MM.1S (cell line): ENCODE measurements at places on chromosomes 6 and 20.

- no peaks in the 10 kb centered on the region for H3K4me1 ChIP-seq
- no peak overlapping the region for H3K4me3 ChIP-seq
- no peak for DNase-seq
- no peaks in the 10 kb centered on the region for H3K36me3 ChIP-seq
- peaks cover 96% of the 10 kb centered on the region for H3K27me3 ChIP-seq
Observed at GRCh38 chr20:64188091-64188490, 23.8 kb downstream of the MYT1 start.

DNA sequence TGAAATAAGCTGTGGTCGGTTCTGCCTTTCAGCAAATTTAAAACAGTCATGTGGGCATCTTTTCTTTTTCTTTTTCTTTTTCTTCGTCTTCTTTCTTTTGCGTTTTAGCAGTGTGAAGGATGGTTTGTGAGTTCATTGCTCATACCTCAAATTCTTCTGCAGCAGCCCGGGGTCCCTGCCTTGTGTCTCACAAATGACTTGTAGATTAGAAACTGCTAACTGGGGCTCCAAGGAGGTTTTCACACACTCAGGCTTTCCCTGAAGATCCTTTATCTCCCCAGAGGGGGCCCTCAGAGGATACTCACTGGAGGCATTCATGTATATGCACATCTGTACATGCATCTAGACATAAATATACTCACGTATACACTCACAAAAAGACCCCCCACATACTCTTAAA, 1.7 kb downstream of the SMOC2 start:
- H3K36me3 ChIP-seq = no peaks in the 10 kb centered on the region
- DNase-seq = no peak
- no peaks in the 10 kb centered on the region for H3K27me3 ChIP-seq
- H3K27ac ChIP-seq = no peak overlapping the region

- no peaks in the 10 kb centered on the region for H3K36me3 ChIP-seq
- H3K27ac ChIP-seq = no peak overlapping the region
- H3K27me3 ChIP-seq = no peaks in the 10 kb centered on the region
- H3K4me3 ChIP-seq = no peak overlapping the region
Observed at GRCh38 chr6:73738367-73739028, 42.5 kb downstream of the CD109 start.

- no peak overlapping the region for H3K4me3 ChIP-seq
- no peak for DNase-seq
- no peaks in the 10 kb centered on the region for H3K4me1 ChIP-seq
- no peaks in the 10 kb centered on the region for H3K36me3 ChIP-seq
- H3K27ac ChIP-seq = no peak overlapping the region
- no peaks in the 10 kb centered on the region for H3K27me3 ChIP-seq
Observed at GRCh38 chr6:97195117-97195516, 87.9 kb downstream of the MMS22L start.

DNA sequence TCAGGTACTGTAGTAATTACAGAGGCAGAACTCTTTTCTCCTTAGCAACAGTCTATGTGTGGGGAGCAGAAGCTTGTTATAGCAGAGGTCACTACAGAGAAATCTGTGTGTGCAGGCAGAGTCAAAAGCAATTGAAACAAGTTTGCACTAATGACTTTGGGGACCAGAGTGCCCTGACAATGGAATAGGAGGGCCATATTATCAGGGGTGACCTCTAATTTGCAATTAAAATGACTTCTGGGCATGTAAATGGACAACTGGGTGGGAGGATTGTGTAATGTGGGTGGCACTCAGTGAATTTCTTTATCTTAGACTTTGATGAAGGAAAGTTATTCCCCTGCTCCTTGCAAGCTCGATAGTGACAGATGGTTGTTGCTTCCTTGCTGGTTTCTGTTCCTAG, 127.2 kb downstream of the PLCB4 start:
- no peak overlapping the region for H3K27ac ChIP-seq
- no peaks in the 10 kb centered on the region for H3K4me1 ChIP-seq
- H3K27me3 ChIP-seq = no peaks in the 10 kb centered on the region
- H3K4me3 ChIP-seq = no peak overlapping the region
- no peaks in the 10 kb centered on the region for H3K36me3 ChIP-seq
- no peak for DNase-seq

DNA sequence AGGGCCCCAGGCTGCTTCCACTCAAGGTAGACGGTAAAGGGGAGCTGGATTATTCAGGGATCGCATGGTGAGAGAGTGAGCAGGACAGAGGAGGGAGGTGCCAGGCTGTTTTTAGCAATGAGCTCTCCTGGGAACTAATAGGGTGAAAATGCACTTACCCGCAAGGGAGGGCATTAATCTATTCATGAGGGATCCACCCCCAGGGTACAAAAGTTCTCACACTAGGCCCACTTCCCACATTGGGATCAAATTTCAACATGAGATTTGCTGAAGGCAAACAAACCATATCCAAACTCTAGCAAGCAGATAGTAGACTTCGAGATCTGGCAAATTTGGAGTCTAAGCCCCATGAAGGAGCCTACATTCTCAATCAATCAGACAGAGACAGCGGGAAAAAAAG, 408.6 kb downstream of the RNF144B start:
- no peaks in the 10 kb centered on the region for H3K27me3 ChIP-seq
- H3K27ac ChIP-seq = no peak overlapping the region
- no peaks in the 10 kb centered on the region for H3K4me1 ChIP-seq
- no peak for DNase-seq
- no peak overlapping the region for H3K4me3 ChIP-seq

GRCh38 chr20:10642856-10643559, 30.8 kb downstream of the JAG1 start:
- no peak overlapping the region for H3K27ac ChIP-seq
- H3K27me3 ChIP-seq = no peaks in the 10 kb centered on the region
- H3K4me1 ChIP-seq = peaks cover 6% of the 10 kb centered on the region; the same call in 1 of the 2 replicates
- DNase-seq = no peak
- H3K4me3 ChIP-seq = no peak overlapping the region
- peaks cover 4% of the 10 kb centered on the region for H3K36me3 ChIP-seq

DNA sequence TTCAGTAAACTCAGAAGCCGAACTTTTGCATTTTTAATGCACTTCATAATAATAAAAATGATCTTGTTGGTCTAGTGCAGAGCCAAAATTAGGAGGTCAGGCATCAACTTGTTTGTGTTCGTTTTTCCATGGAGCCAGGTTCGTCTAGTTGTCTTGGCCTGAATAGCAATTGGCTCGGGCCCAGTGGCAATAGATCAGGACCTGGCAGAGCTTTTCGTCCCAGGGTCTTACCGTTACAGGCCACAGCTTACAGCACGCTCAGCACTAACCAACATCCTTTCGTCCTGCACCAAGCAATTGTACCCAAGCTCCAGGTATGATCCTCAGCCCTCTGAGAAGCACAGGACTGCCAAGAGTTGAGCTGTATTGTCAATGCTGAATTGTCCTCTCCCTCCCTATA, 240.5 kb upstream of the PLN start:
- H3K4me3 ChIP-seq = no peak overlapping the region
- no peaks in the 10 kb centered on the region for H3K27me3 ChIP-seq
- no peaks in the 10 kb centered on the region for H3K36me3 ChIP-seq
- no peaks in the 10 kb centered on the region for H3K4me1 ChIP-seq

- H3K36me3 ChIP-seq = no peaks in the 10 kb centered on the region
- no peaks in the 10 kb centered on the region for H3K27me3 ChIP-seq
- 0 out of 2 replicates have a peak, but pooled peaks cover 3% of the 10 kb centered on the region for H3K4me1 ChIP-seq
- no peak overlapping the region for H3K27ac ChIP-seq
- DNase-seq = no peak
- no peak overlapping the region for H3K4me3 ChIP-seq
Observed at GRCh38 chr20:13130707-13131103, 90.4 kb upstream of the ISM1 start.

- peaks cover 5% of the 10 kb centered on the region for H3K4me1 ChIP-seq
- DNase-seq = no peak
- H3K27ac ChIP-seq = no peak overlapping the region
Observed at GRCh38 chr20:19907326-19908056, 109.7 kb upstream of the NAA20 start.

- no peak overlapping the region for H3K4me3 ChIP-seq
- H3K4me1 ChIP-seq = no peaks in the 10 kb centered on the region
- H3K27ac ChIP-seq = no peak overlapping the region
- H3K27me3 ChIP-seq = no peaks in the 10 kb centered on the region
- DNase-seq = no peak
Observed at GRCh38 chr6:160431226-160431625, 83.0 kb downstream of the SLC22A3 start.

- H3K27ac ChIP-seq = no peak overlapping the region
- H3K4me3 ChIP-seq = no peak overlapping the region
- H3K27me3 ChIP-seq = no peaks in the 10 kb centered on the region
- DNase-seq = no peak
- H3K36me3 ChIP-seq = no peaks in the 10 kb centered on the region; the same call in 1 of the 2 replicates
Observed at GRCh38 chr20:532530-532929, 11.1 kb downstream of the CSNK2A1 start.

DNA sequence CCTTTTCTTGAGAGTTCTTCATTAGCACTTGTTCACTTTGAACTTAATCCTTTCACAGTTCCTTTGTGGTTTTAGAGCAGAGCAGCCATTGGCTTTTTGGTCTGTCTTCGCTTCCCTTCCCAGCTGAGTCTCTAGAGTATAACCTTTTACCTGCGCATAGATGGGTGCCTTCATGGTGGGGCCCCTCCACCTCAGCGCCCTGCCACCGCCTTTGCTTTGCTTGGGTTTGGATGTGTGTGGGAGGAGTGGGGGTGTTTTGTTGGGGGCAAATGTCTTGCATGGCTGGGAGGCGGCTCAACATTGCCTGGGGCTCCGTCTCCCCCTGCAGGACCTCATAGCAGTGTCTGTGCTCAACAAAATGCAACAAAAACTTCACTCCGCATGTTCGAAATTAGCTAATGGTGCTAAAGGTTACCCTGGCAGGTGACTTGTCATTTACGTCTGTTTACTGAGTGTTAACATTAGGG, 11.9 kb downstream of the PYGB start:
- peaks cover 10% of the 10 kb centered on the region for H3K36me3 ChIP-seq
- no peaks in the 10 kb centered on the region for H3K27me3 ChIP-seq
- H3K27ac ChIP-seq = no peak overlapping the region
- H3K4me1 ChIP-seq = no peaks in the 10 kb centered on the region
- DNase-seq = no peak

- DNase-seq = no peak
- H3K36me3 ChIP-seq = no peaks in the 10 kb centered on the region
- H3K27ac ChIP-seq = no peak overlapping the region
- H3K4me3 ChIP-seq = no peak overlapping the region
- H3K4me1 ChIP-seq = 0 out of 2 replicates have a peak, but pooled peaks cover 6% of the 10 kb centered on the region
Observed at GRCh38 chr6:830667-831327, 137.9 kb upstream of the EXOC2 start.

DNA sequence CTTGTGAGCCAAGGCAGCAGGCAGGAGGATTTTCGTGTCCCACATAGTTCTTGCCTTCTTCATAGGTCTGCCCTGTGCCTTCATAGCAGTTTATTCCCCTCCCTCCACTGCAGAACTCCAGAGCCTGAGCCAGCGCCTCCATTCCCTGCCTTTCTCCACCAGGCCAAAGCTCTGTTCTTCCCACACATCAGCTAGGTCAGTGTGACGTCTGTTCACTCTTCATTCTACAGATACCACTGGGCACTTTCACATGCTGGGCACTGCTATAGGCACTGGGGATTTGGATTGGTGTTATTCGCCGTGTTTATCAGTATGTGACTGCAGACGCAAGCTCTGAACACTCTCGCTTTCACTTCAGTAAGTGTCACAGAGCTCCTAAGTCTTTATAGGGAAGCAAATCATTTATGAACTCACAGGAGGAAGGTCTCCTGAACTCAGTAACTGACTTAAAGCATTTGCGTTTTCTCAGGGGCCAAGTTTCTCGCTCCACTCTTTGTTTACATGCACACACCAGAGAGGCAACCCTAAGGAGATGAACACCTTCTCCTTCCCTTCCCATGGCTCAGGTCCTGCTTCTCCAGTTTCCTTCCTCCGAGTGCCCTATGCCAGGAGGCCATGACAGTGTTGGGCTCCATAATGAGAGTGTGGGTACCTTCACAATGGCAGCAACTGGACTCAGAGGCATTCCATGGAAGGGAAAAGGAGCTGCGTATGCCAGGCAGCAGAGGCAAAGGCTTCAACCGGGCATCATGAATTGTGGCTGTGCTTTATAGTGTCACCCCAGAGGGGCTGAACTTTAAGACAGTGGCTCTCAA, 6.3 kb upstream of the APMAP start:
- DNase-seq = peak; percentile 40
- peak overlapping the region; percentile 19; the same call in 1 of the 2 replicates for H3K4me3 ChIP-seq
- H3K27me3 ChIP-seq = no peaks in the 10 kb centered on the region

DNA sequence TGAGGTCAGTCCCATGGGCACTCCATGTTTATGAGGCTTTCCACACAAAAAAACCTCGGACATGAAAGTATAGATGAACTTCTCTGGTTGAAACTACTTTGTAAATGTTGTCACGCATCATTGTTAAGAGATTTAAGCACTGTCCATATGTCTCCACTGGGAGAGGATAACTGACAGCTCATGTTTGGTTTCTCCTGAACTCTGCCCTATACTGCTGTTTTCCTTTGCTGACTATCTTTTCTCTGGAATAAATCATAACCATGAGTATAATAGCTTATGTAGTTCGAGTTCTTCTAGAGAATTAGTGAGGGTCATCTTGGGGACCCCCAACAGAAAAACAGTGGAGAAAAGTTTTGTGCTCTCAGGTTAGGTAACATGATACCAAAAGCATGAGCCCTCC, 14.3 kb downstream of the THEMIS start:
- H3K4me3 ChIP-seq = no peak overlapping the region
- H3K27ac ChIP-seq = no peak overlapping the region
- H3K27me3 ChIP-seq = no peaks in the 10 kb centered on the region
- no peak for DNase-seq

DNA sequence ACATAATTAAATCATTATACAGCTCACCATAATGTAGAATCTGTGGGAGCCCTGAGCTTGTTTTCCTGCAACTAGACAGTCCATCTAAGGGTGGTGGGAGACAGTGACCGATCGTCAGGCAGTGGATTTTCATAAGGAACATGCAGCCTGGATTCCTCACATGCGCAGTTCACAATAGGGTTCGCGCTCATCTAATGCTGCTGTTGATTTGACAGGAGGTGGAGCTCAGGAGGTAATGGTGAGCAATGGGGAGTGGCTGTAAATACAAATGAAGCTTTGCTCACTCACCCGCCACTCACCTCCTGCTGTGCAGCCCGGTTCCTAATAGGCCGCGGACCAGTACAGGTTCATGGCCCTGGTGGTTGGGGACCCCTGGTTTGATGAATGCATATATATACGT, 141.5 kb downstream of the TBC1D7 start:
- H3K27me3 ChIP-seq = no peaks in the 10 kb centered on the region
- no peak overlapping the region for H3K27ac ChIP-seq
- H3K4me1 ChIP-seq = no peaks in the 10 kb centered on the region
- H3K4me3 ChIP-seq = no peak overlapping the region

- no peaks in the 10 kb centered on the region for H3K36me3 ChIP-seq
- no peak overlapping the region for H3K27ac ChIP-seq
- peaks cover 15% of the 10 kb centered on the region for H3K27me3 ChIP-seq
- peaks cover 6% of the 10 kb centered on the region; the same call in 1 of the 2 replicates for H3K4me1 ChIP-seq
- no peak for DNase-seq
Observed at GRCh38 chr20:48826069-48826468, 1.7 kb downstream of the PREX1 start.

DNA sequence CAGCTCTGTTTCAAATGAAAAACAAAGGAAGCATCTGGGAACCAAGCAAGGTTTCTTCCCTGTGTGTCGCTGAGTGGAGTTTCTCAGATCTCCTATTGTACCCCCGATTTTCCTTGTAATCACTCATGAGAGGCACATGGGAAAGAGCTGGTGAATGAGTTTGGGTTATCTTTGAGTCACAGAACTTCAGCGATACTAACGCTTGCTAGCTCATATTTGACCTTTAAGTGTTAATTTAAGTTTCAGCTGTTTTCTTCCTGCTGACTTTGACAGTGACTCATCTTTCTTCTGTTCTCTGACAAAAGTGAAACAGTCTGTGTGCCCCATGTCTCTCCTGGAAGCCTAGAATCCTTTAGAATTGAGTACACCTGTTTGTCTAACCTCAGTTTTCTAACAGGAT, 261.1 kb upstream of the RGS17 start:
- DNase-seq = peak; percentile 33
- no peaks in the 10 kb centered on the region for H3K27me3 ChIP-seq

- H3K27me3 ChIP-seq = peaks cover 15% of the 10 kb centered on the region
Observed at GRCh38 chr6:33008944-33009861, at the start of gene HLA-DOA. Gene HLA-DOA, minus strand, starts transcription at chr6:33009591.
